Activated B cell treated with CpG ODN at 0.5 μM for 24 hours (primary cell): ENCODE measurements at places on chromosomes 12 and 14.

- DNase-seq = no peak
Measured at GRCh38 chr14:64841121-64841651, 38.5 kb downstream of the SPTB start.

- DNase-seq = no peak
Measured at GRCh38 chr12:15650399-15651128, 138.6 kb downstream of the EPS8 start.

GRCh38 chr12:40034712-40035111 is 71.2 kb downstream of the SLC2A13 start:
- no peak for DNase-seq

- no peak for DNase-seq
Measured at GRCh38 chr14:90576581-90576980, 179.8 kb downstream of the CALM1 start.

- no peak for DNase-seq
Measured at GRCh38 chr12:84070292-84070691, 842.3 kb downstream of the SLC6A15 start.

DNA sequence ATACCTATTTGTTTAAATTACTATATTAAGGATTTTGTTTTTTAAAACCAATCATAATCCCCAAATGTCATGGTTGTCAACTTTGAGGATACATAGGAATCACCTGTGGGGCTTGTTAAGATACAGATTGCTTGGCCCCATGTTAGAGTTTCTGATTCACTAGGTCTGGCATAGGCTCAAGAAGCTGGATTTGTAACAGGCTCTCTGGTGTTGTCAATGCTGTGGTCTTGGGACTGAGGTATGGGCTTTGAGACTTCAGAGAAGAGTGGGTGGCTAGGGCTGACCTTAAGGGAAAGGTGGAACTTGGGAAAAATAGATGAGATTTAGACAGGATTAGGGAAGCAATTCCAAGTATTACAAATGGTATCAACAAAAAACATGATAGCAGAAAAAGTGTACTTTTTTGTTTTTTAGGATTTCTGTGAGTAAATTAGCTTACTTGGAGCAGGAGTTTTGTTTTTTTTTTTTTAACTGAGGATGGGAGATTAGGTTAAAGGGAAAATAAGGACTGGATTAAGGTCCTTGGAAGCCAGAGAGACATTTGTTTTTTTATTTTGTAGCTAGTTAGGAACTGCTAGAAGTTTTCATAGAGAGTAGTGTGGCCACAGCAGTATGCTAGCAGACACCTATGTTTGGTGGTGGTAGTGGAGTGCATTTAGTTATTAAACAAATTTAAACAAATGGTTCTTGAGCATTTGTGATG is 88.6 kb downstream of the RAD51B start:
- no peak for DNase-seq

DNA sequence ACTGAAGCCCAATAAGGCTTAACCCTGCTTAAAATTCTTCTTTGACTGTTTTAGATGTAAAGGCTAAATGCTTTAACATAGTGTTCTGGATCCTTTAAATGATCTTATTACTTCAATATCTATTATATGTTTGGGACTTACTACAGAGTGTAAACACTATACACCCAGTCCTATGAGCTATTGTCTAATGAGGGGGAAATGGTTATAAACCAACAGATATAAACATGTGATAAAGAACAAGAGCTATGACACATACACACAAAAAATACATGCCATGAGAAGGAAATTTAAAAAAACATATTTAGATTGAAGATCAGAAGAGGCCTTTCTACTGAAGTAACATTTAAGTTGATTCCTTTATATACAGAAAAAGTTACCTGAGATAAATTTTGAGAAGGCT is 505.1 kb downstream of the FOXG1 start:
- DNase-seq = no peak

GRCh38 chr14:53346988-53347387 is 193.9 kb upstream of the DDHD1 start:
- DNase-seq = no peak

DNA sequence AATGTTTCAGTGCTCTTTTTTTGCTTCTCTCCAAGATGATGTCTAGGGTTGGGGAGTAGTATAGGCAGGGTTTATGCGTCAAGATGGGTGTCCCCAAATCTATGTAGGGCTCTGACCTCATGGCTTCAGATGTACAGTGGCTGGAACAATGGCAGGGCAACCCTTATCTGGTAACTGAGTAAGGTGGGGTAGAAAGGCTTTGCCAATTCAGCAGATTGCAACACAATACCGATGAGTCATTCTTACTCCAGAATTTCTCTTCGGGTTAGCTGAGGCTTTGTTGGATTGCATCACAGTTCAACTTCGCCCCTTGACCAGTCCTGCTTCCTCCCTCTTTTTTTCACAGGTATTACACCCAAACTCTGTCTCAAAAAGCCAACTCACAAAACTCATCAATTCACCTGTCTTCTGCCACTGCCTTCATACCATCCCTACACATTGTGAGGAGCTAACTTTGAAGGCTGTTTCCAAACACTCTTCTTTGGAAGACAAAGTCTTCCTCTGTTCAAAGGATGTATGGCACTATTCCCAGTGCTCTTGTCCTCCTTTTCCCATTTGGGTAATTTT is 190.2 kb upstream of the CNOT2 start:
- DNase-seq = no peak

DNA sequence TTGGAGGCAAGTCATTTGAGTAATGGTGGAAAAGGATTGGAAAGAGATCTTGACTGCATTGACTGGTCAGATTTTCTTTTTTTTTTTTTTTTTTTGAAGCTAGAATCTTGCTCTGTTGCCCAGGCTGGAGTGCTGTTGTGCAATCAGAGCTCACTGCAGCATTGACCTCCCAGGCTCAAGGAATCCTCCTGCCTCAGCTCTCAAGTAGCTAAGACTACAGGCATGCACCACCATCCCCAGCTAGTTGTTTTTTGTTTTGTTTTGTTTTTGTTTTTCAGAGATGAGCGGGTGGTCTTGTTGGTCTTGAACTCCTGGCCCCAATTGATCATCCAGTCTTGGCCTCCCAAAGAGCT is 30.9 kb upstream of the FAM222A start:
- no peak for DNase-seq

GRCh38 chr14:72916174-72916573 is 10.1 kb upstream of the DCAF4 start:
- no peak for DNase-seq

DNA sequence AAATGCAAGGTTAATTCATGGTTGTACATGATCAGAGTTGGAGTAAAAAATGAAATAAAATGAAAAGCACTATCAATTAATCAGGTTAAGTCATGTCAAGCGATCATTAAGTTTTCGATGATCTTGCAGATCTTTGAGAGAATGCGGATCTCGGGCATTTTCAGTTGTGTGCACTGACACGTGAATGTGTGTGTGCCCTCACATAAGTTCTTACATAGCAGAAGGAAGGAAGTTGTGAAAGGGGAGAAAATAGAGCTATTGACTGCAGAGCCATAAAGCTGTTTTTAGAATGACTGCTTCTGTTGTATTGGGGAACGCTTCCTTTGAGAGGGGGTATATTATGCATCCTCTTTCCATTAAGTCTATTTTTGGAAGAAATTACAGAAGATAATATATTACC is 101.3 kb downstream of the HMGA2 start:
- no peak for DNase-seq

DNA sequence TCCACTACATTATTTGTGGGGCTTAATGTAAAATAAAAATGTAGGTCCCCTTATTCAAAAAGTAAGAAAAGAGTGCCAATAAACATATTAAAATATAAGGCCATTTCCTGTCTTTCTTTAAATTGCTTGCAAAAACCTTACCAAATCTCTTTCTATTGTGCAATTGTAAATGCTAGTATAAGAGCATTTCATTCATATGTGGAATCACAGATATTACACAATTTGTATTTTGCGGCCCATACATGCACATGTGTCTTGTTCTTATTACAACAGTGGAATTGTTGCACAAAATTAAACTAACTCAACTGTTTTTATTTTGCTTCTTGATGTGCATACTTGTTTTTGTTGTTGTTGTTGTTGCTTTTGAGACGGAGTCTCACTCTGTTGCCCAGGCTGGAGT is 20.1 kb upstream of the CRADD start:
- no peak for DNase-seq

DNA sequence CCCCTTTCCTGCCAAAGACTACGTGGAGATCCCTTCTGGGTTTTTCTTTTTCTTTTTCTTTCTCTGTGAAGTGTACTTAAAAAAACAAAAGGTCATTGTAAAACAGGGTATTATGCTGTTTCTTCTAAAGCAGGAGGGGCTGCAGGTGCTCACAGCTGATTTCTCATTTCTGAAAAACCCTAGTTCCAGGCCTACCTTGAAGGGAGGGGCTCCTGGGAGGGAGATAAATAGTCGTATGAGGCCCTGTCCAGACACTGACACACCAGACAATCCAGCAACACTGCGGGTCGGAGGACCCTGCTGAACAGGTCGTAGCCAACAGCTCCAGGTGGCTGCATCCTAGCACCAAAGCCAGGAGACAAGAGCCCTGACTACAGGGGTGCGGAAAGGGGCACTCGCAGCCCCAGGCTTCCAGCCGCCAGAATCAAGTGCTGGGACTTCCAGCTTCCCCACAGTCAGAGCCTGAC is 41.1 kb downstream of the PSMA6 start:
- no peak for DNase-seq

GRCh38 chr12:80632835-80633234 is 74.6 kb upstream of the MYF6 start:
- no peak for DNase-seq

DNA sequence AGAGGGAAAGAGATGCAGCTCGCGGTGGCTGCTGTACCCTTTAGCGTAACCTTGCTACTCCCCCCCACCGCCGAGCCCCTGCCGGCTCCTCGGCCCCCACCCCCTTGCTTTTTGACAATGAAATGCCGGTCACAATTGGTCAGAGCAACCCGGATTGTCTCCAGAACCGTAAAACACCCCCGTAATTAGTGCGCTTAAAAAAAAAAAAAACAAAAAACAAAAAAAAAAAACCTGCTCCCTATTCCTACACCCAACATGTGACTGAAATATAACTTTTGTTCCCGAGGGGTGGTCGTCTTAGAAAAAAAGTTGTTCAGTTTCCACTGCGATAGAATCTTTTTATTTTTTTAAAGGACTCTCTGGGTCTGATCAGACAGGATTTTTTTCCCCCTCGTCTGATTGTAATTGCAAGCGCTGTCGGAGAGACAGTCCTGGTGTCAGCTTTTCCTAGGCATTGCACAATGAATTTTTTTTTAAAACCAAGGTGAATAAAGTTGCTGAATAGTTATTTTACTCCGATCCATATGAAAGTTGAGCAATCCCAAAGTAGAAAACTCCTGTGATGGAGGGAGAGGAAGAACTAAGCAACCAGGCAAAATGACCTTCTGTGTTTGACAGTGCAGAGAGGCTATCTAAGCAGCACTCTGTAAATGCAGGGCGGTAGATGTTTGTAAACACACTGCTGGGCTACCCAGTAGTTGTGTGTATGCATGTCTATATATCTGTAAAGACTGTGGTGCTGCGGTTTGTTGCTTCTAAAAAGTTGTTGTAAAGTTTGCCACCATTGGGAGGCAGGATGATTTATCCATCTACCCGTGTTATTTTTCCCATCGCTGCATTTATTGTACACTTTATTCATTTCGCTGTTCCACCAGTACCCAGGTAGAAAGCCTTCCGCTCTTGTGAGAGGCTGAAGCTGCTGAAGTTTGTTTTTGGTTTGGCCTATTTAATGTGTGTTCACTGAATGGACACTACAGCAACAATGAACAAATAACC is 1.1 kb downstream of the ETV6 start:
- no peak for DNase-seq

- DNase-seq = no peak
Measured at GRCh38 chr12:120940006-120940405, 35.8 kb upstream of the SPPL3 start.

DNA sequence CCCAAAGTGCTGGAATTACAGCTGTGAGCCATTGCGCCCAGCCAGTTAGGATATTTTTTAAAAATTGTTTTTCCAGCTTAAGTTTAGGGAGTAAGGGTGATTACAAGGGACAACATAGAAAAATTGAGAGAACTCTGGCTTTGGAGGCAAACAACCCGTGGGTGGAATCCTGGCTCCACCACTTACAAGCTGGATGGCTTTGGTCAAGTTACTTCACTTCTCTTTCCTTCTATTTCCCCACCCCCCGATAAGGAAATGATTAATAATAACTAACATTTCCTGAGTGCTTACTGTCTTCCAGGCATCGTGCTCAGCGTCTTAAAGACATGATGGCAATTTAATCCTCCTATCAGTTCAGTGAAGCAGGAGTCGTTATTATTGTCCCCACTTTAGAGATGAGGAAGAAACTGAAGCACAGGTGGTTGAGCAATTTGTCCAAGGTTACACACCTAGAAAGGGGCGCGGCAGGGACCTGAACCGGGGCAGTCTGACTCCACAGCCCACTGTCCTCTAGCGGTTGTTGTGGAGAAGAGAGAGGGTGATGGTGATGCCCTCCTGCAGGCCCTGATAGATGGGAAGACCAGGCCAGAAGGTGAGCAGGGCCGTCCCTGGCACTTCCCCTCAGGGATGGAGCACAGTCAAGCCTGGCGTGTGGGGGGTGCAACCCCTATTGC is 16.7 kb upstream of the FAIM2 start:
- no peak for DNase-seq

- DNase-seq = no peak
Measured at GRCh38 chr12:26530461-26530860, 302.5 kb downstream of the ITPR2 start.

DNA sequence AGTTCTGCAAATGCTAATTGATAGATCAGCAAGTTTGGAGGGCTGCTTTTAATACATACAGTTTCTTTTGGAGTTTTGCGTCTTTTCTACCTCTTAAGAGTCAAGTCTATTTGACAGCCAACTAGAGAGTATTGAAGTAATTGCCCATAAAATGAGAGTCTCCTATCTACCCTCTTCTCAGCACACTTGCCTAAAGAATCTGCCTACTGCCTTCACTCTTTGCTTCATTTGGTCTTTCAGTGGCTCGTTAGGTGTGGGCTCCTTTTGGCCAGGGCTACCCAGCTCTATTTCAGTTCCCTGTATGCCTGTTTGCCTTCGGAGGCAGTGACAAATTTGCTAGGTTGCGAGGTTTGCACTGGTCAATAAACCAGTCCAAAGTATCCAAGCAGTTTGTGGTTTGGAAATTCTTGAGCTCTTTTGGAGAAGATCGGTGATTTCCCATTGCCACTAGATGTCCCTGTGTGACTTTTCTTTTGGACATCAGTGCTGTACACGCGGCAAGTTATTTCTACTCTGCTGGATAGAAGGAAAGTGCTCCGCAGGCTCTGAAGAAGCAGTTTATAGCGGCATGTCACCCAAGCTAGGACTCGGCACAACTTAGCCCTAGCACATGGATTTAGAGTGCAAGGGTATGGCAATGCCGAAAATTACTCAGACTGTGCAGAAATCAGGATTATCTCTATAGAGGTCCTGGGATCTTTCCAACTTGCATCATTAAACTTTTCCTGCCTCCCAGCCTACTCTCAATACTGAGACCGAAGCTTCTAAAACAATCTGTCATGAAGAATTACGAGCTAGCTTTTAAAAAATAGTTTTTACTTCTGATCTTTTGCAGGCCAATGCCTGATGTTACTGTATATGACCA is 38.6 kb downstream of the MGST1 start:
- no peak for DNase-seq

GRCh38 chr14:75134644-75135043 is 7.8 kb upstream of the NEK9 start:
- DNase-seq = no peak
